Ascending aorta (tissue), 2 donors: ENCODE measurements at places on chromosomes 7 and 10. TPM values are rescaled to one million over a fixed set of nuclear protein-coding genes. Genes with fewer than 3 reads are reported as not detected.

- DNase-seq, result no peak
These were observed 33.6 kb upstream of the SMARCD3 start for GRCh38 chr7:151282111-151282510.

DNA sequence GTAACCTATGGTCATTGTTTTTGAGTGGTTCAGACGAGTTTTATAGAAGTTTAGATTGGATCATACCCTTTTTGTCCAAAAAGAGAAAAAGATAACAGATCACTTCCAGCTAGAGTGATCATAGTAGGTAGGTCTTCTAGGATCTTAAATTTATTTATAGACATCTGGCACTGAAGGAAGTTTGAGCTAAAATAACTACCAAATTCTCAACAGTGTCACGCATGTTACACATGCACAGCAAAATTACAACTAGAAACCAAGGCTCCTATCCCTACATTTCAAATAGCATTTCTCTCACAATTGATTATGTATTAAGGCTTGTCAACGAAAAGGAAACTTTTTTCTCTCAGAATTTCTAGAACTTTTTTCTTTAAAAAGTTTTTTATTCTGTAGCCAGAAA is 2.3 kb downstream of the CALU start:
- no peak for DNase-seq

- DNase-seq, result no peak
These were observed 362.4 kb upstream of the ZNF32 start for GRCh38 chr10:44010873-44011602.

GRCh38 chr10:49153115-49153514 is 19.3 kb upstream of the FAM170B start:
- peak; percentile 46 for DNase-seq

GRCh38 chr7:45400680-45401079 is 173.5 kb upstream of the ADCY1 start:
- no peak for DNase-seq

GRCh38 chr7:36487756-36488336 is 98.2 kb downstream of the ANLN start:
- no peak for DNase-seq

GRCh38 chr10:132783165-132783939 is 2.6 kb downstream of the NKX6-2 start:
- DNase-seq, result no peak

- DNase-seq, result no peak
These were observed 436.2 kb downstream of the KCNMA1 start for GRCh38 chr10:77201135-77202106.

GRCh38 chr10:54613162-54613561 is 187.9 kb downstream of the PCDH15 start:
- no peak for DNase-seq

- no peak for DNase-seq
These were observed 29.9 kb upstream of the IFRD1 start for GRCh38 chr7:112420236-112420861.

DNA sequence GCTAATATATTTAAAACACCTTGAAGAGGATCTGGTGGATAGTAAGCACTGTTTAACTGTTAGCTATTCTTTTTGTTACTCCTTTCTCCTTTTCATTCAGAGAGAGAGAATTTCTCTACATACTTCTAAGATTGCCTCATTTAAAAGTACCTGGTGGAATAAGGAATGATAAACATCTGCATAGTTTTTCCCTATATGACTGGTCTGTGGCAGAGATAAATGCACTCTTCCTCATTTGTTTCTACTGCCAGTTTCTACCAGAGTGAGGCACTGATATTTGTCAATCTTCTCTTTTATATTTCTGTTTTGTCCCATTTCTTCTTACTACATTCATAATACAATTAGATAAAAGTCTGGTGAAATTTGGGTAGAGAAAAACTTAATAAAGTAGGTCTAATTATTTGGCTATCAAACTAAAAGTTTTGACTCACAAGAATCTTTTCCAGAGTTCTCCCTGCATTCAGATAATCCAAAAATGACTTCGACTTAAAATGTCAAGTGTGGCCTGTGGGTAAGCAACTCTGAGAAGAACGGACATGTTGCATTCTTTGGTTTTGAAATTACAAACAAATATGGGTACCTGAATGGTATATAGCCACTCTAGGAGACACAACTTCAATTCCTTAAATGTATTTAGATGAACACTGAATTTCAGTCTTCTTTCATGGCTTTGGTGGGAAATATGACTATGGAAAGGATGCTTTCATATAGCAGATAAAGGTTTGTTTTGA is 38.8 kb downstream of the RNLS start:
- no peak for DNase-seq

DNA sequence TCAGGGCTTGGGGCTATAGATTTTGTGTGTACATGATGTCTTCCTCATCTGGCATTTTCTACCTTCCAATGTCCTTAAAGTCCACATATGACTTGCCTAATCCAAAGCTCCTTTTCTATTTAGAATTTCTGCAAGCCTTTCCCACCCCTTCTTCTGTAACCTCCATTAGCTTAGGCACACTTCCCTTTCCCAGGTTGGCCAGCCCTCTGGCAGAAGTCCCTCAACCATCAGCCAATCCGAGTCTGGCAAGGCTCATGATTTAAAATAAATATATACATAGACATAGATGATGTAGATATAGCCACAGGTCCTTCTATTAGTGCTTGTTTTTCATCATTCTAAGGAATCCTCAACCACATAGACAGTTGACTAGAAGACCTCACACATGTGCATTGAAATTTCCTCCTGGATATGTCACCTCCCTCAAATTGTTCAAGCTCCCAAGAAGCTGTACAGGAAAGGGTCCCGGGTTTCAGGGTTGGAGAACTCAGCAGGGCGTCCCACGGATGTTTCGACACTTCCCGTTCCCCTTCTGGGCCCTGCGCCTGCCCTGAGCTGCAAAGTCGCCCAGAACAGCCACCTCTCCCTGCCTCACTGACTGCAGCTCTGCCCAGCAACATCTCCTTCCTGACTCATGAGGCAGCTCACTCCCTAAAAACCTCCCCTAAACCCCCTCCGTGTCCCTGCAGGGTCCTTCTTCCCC is 20.4 kb upstream of the PIK3AP1 start:
- peak; percentile 73 for DNase-seq

GRCh38 chr7:28417321-28417940 is 5.1 kb downstream of the CREB5 start:
- DNase-seq, result no peak

GRCh38 chr7:43309706-43310022 is 197.2 kb downstream of the HECW1 start:
- no peak for DNase-seq

GRCh38 chr7:70389531-70390151 is 742.3 kb upstream of the GALNT17 start:
- DNase-seq, result no peak

DNA sequence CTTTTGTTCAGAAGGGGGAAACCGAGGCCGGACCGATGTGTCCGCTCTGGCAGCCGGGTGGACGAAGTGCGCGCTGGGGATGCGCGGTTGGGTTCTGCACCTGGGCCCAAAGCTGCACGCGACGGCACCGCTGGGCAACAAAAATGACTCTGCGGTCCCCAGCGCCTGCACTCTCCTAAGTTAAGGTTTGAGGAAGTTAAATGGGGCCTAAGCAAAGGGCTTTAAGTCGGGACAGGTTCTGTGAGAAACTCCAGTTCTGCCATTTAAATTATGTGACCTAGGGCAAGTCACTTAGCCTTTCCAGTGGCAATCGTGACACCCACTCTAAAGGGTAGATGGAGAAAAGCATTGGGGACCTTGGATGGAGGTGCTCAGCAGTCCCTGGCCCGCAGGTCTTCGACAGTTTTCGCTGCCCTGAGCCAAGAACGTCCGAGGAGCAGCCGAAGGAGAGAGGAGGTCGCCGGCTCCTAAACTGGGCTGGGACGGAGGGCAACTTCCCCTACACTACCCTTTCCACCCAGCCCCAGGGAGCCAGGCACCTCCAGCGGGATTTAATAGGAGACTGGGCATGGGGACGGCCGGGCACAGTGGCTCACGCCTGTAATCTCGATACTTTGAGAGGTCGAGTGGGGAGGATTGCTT is 534 bp upstream of the ACBD5 start:
- DNase-seq, result no peak

DNA sequence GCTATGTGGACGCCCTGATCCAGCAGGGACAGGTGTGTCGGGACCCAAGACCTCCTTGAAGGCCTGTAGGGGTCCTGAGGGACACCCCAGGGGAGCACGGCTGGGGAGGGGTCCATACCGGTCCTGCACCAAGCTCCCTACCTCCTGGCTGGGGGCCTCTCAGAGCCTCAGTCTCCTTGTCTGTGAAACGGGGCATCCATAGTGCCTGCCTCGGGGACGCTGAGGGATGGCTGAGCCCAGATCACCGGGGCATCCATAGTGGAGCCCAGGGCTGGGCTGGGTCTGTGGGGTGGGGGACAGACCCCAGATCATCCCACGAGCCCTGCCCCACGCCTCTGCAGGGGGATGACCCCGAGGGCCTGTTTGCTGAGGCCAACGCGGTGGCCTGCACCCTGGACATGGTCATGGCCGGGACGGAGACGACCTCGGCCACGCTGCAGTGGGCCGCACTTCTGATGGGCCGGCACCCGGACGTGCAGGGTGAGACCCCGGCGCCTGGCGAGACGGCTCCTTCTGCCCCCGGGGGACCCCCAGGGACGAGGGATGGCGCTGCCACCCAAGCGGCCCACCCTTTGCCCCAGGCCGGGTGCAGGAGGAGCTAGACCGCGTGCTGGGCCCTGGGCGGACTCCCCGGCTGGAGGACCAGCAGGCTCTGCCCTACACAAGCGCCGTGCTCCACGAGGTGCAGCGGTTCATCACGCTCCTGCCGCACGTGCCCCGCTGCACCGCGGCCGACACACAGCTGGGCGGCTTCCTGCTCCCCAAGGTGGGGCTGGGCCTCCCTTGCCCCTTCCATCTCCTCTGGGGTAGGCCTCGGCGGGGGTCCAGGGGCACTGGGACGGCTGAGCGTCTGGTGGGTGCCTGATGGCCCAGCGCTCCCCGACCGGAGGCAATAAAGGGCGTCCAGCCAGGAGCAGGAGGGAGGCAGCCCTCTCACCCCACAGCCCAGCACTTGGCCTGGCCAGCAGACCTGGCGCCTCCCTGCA is 4.1 kb downstream of the CYP2W1 start:
- DNase-seq, result no peak

GRCh38 chr7:138608275-138608674 is 92.9 kb downstream of the SVOPL start:
- no peak for DNase-seq

DNA sequence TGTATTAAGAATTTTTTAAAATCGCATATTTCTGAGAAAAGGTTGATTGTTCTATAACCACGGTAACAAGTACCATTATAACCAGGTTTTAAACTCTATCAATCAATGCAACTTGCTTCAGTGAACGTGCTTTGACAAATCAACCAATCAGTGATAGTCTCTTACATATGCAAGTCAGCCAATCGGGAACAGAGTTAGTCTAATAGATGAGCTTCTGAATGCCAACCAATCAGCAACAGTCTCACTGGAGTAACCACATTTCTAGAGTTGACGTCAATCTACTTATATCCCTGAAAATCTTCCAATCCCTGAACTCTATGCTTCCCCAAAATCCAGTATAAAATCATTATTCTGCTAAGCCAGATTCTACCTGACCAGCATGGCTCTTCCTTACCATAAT is 44.7 kb upstream of the TRUB1 start:
- DNase-seq, result no peak

- DNase-seq, result no peak
These were observed 15.8 kb upstream of the ZNRF2 start for GRCh38 chr7:30268586-30268985.

DNA sequence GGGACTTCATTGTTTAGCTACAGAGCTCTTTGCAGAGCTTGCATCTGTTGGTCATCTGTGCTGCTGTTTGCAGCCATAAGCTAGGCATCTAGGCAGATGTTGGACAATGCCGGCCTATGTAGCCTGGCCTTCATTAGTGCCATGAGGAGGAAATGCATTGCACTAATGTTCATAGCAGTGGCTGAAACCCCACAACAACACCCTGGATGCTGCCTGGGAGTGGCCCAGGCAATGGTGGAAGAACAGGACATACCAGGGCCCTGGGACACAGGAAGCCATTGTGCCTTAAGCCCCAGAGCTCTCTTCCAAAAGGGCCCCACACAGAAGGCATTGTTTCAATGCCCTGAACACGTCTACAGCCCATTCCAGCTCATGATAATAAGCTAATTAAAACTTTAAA is 131.5 kb upstream of the LYZL1 start:
- no peak for DNase-seq

GRCh38 chr10:64486149-64486548 is 964.9 kb downstream of the REEP3 start:
- no peak for DNase-seq

DNA sequence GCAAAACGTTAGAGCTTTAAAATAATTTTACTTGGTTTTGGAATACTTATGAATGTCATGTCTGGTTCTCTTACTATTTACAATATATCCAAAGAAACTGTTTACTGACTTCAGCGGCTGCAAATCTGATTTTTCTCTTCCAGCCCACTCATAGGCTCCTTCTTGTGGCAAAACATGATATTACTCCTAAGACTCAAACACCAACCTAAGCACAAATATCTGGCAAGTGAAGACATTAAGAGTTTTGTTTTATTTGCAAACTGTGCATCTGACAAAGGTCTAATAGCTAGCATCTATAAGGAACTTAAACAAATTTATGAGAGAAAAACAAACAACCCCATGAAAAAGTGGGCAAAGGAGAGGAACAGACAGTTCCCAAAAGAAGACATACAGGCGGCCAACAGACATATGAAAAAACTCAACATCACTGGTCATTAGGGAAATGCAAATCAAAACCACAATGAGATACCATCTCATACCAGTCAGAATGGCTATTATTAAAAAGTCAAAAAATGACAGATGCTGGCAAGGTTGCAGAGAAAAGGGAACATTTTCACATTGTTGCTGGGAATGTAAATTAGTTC is 20.3 kb upstream of the GJC3 start:
- no peak for DNase-seq

GRCh38 chr7:47721670-47722069 is 139.8 kb upstream of the TNS3 start:
- DNase-seq, result no peak

- DNase-seq, result no peak
These were observed 78.0 kb downstream of the PRR15 start for GRCh38 chr7:29641651-29642050.

DNA sequence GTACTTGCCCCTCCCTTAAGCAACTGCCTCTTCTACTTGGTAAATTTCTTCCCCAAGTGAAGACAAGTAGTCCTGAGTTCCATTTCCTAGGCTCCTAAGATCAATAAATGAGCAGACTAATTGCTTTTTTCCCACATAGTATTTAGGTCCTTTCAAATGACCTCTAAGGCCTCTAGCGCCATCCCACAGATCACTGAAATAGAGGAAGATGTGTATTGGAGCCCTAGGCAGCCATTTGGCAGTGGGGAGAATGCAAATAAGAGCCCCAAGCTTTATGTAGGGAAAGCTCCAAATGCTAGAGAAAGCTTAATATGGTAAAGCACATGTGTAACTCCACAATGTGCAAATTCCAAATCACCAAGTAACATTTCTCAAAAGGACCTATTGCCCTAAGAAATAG is 316.5 kb upstream of the PHF14 start:
- no peak for DNase-seq

Gene VAX1
- total RNA-seq, result not detected

Gene HECW1
- total RNA-seq, result not detected

Gene NRAP
- not detected for total RNA-seq

Gene FXYD4
- total RNA-seq, result not detected

Gene C10orf67
- not detected for total RNA-seq

Gene NPFFR1
- total RNA-seq, result not detected
